ENCODE measurements at places on chromosomes 11 and 22.

DNA sequence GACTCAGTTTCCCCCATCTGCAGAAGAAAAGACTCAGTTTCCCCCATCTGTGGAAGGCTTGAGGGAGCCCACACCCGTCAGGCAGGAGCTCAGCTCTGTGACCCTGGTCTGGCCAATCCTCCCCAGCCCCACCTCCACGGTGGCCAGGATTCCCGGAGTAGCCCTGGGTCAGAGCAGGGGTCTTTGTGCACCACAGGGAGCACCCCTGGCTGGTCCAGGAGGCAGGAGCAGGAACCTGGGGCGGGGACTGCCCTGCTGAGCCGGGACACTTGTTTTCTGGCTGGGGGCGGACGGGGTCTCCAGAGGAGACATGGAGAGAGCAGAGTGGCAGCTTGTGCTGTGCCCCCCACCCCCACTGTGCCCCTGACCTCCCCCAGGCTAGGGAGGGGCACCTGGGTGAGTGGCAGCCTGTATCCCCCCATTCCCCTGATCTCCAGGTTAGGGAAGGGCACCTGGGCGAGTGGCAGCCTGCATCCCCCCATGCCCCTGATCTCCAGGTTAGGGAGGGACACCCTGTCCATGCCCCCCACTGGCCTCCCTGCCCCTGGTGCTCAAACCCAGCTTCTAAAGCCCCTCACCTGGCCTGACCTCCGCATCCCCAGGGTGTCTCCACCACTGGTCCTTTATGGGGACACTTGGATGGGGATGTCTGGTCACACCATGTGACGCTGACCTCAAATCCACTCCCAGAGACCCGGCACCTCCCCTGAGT is 18.8 kb downstream of the IL17REL start:
- no peak for DNase-seq

- no peak for DNase-seq
Measured at GRCh38 chr11:99781074-99781473, 760.3 kb downstream of the CNTN5 start.

DNA sequence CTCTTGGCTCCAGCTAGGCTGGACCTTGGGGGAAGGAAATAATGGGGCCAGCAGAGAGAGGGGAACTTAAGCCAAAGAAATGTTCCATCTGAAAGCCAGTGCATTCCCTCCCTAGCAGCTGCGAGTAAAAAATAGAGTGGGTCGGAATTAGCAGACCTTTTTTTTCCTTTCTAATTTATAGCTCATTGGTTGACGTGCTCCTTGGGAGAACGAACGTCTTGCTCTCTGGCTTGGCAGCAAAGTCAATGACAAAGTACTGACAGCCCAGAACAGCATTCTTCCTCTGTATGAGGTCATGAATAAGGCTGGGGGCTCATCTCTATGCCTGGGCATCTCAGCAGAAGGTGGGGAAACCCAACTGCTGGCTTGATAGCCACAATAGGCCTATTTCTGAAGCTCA is 65.0 kb downstream of the SEZ6L start:
- DNase-seq, result no peak

DNA sequence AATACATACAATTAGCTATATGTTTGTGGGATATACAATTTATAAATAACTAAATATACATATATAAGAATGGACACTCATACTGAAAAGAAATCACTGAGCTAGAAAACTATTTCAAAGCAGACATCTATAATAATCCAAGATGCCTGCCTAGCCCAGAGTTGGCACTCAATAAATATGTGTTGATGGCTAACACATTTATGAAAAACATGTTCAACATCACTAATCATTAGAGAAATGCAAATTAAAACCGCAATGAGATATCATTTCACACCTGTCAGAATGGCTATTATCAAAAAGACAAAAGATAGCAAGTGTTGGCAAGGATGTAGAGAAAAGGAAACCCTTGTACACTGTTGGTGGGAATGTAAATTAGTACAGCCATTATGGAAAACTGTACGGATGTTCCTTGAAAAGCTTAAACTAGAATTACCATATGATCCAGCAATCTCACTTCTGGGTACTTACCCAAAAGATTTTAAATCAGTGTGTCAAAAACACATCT is 29.8 kb downstream of the POU2AF1 start:
- DNase-seq, result no peak

GRCh38 chr11:70678931-70679900 is 280.9 kb downstream of the CTTN start:
- DNase-seq, result no peak

- DNase-seq, result no peak
Measured at GRCh38 chr11:117071344-117071787, 26.9 kb downstream of the SIK3 start.

DNA sequence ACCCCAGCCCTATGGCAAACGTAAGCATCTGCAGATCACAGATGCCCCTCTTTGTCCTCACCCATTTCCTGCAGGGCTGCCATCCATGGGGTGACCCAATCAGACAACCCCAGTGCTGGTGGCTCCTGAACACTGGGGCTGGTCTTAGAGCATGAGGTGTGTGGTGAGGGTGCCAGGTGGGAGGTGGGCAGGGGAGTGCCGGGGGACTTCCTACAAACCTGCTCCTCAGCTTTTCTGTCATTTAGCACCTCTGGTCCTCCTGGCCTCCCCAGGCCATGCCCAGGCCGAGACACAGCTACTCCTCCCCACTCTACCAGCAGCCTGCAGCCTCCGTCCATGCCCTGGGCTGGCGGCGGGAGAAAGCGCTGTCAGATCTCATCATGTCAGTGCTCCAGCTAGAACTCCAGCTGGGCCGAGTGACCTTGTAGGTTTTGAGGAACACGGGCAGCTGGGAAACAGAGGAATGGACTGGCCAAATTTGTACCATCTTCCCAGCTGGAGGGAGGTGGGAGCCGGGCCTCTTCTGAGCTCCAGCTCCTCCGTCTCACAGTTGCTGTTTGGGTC is 157.7 kb upstream of the NECTIN1 start:
- DNase-seq, result no peak

- no peak for DNase-seq
Measured at GRCh38 chr11:104918113-104918824, 20.0 kb upstream of the CASP12 start.

DNA sequence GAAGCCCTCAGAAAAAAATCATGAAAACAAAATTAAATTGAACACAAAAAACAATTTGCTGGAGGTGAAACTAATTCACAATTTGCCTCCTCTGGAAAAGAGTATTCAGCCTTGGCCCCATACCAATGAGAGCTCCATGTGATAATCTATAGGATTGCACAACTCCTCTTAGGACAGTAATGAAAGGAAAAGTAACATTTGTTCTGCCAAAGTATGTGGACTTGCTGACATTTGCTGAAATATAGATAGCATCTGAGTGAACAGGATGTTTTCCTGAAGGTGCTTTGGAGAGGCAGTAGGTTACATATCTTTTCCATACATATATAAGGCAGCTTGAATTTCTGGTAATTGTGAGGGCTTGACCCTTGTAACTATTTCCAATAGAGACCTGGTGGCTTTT is 122.8 kb downstream of the OR4C45 start:
- DNase-seq, result no peak

- DNase-seq, result no peak
Measured at GRCh38 chr11:125902277-125902926, 604 bp downstream of the PUS3 start.

DNA sequence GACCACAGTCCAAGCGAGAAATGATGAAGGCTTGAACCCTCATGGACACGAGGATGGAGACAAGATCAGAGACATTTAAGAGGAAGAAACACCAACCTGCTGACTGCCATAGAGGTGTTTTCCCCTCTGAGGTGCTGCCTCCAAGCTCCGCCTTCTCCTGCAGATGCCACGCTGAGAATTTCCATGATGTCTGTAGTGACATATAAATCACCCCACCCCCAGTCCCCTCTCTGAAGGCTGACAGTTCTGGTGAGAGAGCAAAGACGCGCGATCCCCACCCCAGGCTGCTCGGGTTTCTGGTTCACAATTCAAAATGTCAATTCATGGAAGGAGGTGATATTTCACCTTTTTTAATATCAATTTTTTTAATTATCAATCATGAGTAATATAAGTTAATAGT is 28.2 kb downstream of the LRRC32 start:
- DNase-seq, result no peak

DNA sequence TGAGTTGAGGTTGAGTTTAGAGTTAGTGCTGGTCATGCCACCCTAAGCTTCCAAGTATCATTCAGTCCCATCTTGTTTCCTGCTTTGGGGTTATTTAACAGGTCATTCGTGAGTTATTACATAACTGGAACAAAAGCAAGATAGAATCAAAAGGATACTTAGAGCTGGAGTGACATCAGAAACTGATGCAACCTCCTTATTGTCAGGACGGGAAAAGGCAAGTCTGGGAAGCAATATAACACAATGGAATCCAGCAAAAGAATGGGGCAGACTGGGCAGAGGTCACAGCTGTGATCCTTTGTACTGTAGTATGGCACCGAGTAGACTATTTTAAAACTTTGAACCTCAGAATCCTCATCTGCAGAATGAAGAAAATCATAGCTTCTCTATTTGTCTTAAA is 4.4 kb upstream of the PRSS23 start:
- DNase-seq, result no peak

- no peak for DNase-seq
Measured at GRCh38 chr11:61969838-61970662, 2.6 kb upstream of the FTH1 start.

GRCh38 chr11:12180257-12181205 is 70.1 kb downstream of the MICAL2 start:
- DNase-seq, result no peak

- DNase-seq, result no peak
Measured at GRCh38 chr11:98153752-98154151, 867.0 kb upstream of the CNTN5 start.

GRCh38 chr11:2803186-2804091 is 82.1 kb downstream of the CDKN1C start:
- no peak for DNase-seq

GRCh38 chr11:804599-804964 is 449 bp downstream of the PIDD1 start:
- no peak for DNase-seq

GRCh38 chr11:91220476-91221202 is 997.8 kb upstream of the CHORDC1 start:
- DNase-seq, result no peak

DNA sequence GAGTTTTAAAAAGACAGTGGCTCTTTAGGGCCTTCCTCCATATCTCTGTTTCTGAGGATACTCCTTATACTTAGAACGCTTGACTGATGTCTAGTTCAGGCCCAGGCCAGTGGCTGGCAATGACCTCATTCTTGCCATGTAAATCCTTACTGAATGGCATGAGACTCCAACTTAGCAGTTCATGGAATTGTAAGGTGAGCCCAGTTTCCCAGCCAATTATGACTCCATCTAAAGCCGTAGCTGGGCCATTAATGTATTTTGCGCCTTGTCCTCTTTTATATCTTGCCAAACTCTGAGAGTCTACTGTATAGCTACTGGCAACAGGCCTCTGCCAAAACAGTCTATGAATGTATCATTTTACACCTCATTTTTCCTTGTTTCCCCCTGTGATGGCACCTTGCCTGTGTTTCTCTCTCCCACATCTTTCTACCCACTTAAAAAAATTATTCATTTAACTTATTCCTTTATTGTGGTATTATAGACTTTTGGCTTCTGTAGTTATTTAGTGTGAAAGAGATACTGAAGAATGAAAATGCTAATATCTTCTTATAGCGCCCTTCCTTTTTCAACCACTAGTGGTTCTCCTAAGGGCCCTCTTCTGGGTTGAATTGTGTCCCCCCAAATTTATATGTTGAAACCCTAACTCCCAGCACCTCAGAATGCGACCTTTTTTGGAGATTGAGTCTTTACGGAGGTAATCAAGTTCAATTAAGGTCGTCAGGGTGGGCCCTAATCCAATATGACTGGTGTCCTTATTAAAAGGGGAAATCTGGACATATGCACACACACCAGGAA is 67.4 kb downstream of the ZNRF3 start:
- no peak for DNase-seq

DNA sequence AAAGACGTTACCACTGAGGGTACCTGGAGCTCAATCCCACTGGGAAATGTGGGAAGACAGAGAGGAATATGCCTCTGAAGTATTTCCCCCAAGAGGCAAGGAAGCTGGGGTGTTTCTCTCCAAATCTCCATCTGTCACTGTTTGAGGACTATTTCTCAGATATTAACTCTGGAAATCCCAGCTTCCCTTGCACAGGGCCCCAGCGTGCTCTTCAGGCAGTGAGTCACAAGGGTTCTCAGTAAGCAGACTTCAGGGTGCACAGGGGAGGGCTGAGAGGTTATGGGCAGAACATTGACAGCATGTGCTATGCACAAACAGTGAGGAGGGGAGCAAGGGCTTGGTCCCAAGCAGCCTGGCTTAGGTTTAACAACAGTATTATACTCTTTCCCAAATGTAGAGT is 60.9 kb upstream of the EED start:
- DNase-seq, result no peak

DNA sequence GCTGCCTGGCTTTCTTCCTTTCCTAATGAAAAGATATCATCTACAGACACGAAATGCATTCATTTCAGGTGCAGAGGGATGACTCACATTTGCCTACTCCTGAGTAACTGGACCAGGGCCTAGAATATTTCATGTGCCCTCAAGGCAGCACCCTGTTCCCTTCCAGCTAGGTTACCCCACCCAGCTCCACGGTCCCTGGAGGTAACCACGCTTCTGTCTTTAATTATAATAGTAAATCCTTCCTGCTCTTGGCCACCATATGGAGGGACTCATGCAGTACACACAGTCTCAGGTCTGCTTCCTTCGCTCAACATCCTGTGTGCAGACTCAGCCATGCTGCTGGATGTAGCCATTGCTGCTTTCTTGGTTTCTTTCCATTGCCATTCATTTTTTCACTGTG is 22.3 kb downstream of the DHCR7 start:
- DNase-seq, result no peak

GRCh38 chr22:40531951-40532900 is 104.3 kb downstream of the MRTFA start:
- DNase-seq, result no peak

DNA sequence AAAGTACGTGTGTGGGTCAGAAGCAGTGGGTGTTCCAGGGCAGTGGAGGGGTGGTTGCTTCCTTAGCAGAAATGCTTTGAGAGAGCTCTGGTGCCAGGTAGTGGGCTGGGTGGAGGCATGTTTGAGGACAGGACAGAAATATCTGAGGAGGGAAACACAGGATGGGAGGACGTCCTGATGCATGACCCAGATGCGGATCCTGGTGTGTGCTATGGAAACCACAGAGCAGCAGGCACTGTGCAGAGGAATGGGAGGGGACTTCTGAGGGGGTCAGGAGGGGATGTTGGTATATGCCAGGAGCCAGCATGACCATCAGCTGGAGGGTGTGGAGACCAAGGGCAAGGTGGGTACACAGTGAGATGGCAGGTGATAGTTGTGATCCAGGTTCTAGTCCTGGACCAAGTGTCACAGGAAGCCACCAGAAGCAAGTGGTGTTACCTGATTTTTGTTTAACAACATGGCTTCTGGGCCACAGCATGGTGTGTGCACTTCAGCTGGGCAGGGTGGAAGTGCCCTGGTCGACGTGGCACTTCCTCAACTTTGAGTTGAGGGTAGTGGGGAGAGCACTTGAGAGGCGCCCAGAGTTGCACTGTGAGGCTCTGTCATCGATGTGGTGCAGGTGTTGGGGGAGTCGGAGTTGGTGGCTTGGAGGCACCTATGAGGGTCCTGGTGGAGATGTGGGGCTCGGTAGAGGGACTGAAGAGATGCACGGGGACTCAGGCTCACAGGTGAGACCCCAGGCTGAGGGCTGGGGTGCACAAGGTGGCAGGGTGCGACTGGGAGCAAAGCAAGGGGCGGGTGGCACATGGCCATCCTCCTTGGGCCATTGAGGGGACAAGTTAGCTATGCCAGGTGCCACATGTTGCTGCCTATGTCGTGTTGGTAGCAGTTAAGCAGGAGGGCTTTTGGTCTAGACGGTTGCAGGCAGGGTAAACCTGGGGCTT is 7.5 kb downstream of the DGCR8 start:
- DNase-seq, result no peak

- DNase-seq, result no peak
Measured at GRCh38 chr22:39571538-39571937, 985 bp downstream of the CACNA1I start.

Measured in esophagus squamous epithelium (tissue), 5 donors.